ENCODE measurements at places on chromosomes 7 and 10.

- no peak for DNase-seq
Measured at GRCh38 chr10:79078367-79079053, 9.7 kb downstream of the ZMIZ1 start.

GRCh38 chr7:23968791-23969190 is 258.8 kb downstream of the STK31 start:
- DNase-seq: no peak

DNA sequence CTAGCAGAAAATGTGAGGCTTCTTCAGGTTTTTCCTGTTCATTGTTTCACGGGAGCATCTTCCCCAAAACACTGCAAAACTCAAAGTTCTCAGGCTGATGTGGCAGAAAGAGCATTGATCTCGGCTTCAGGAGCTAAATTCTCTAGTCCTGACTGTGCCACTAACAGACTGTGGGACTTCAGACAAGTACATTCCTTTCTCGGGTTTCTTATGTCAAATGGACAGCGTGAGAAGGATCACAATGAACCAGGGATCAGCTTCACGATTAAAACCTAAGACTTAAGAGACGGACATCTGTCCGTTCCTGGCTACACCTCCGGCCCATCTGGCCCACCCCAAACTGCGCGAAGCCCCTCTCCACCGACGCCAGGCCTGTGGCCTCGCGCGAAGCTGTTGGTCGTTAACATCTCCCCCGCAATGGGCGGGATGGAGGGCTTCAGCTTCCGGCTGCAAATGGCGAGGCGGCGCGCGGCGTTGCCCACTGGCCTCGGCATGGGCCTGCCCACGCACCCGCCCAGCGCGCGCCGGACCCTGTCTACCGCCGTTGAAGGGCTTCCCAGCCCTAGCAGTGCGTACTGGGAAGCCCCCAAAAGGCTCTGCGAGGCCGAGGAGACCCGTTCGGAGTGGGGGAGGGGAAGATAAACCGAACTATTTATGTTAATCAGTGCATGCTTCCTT is 549 bp upstream of the DDX50 start:
- no peak for DNase-seq

DNA sequence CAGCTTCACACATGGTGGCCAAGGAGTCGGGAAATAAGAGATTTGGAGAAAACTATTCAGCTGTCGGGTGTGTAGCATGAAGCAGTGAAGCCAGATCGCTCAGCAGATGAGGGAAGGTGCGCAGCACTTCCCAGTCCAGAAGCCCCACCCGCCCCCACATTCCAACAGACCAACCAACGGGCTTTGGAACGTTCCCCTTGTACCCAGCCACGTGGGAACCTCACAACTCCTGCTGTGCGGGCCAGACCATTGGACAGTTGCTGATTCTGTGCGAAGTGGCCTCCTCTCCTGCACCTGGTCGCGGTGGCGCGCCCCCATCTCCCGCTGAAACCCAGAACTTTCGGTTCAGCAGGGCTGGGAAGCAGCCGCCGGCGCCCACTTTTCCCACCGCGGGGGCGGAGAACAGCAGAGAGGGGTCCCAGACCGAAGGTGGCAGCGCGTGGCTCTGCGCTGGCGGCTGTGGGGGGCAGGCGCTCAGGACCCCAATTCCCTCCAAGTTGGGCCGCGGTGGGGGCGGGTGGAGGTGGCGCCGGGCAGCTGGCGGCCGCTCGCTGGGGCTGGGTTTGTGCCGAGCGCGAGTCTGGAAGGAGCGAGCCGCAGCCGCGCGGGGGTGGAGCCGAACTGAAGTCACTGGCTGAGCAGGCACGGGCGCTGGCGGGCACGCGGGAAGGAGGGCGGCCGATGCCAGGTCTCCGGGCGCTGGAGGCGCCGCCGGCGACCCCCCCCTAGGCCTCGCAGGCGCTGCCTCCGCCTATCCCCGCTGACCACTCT is 1301.5 kb upstream of the SORCS1 start:
- peak; percentile 6 for DNase-seq

- no peak for DNase-seq
Measured at GRCh38 chr7:48426966-48427555, 255.8 kb downstream of the ABCA13 start.

GRCh38 chr10:9733766-9734165 is 1283.9 kb upstream of the CELF2 start:
- DNase-seq: no peak

- DNase-seq: no peak
Measured at GRCh38 chr7:117092785-117093184, 139.5 kb downstream of the ST7 start.

DNA sequence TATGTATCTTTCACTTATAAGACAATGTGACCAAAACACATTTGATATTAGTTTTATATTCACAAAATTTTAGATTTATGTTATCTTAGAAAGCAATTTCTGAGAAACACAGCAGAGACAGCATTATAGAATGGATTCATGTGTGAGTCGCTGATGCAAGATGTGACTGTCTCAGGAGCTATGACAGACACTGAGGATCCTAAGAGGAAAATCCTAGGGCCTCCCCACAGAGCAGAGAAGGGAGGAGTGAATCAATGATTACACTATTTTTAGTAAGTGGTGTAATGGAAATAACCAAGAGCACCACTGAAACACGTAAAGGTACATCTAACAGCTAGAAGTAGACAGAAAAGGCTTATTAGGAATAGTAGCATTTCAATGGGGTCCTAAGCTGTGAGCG is 204.0 kb upstream of the PTN start:
- DNase-seq: no peak

- peak; percentile 87 for DNase-seq
Measured at GRCh38 chr7:148962823-148963582, 65.3 kb downstream of the PDIA4 start.

DNA sequence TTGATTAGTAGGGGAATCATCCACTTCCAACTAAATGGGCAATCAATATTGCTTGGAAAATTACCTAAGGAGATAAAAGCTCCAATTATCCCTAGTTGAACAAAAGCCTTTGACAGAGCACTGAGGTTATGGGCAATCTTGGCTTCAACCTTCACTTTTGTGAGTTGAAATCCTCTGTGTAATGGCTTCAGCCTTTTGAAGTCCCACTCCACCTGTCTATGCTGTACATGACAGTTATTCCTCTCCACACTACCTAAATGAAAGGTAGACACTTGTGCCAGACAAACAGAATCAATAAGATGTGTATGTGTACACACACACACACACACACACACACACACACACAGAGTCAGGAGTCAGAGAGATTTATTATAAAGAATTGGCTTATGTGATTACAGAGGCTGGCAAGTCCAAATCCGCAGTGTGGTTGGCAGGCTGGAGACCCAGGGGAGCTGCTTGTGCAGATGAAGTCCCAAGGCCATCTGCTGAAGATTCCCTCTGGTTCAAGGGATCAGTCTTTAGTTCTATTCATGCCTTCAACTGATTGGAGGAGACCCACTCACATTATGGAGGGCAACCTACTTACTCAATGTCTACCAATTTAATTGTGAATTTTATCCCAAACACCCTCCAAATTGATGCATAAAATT is 164.8 kb upstream of the CDC14C start:
- DNase-seq: no peak

- DNase-seq: no peak
Measured at GRCh38 chr10:110864662-110865140, 7.0 kb upstream of the PDCD4 start.

DNA sequence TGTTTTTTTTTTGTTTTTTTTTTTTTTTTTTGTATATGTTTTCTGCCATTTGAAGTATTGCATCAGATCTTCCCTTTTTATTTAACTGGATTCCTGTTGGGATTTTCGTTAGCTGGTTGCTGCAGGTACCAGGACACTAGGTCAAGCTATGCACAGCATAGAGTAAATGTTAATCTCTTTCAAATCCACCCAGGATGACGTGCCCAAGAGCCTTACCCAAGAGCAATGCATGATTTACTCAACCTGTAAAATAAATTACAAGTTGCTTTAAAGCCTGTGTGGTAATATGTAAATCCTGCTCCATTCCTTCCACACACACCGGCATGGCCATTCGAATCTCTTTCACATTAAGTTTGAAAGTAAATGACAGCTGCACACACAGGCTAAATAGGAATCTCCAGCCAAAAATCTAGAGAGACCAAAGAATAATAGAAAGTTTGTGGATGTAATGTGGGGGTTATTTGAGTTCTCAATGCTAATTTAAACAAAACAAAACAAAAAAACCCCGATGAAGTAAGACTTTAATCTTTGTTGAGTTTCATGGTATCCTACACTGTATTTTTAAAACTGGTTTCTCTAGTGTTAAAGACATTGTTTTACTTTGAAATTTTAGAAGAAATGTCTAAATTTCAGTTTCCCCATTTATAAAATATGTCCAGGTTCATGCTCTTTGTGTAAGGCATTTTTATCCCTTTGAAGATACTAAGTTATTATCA is 167.9 kb downstream of the FRMD4A start:
- DNase-seq: no peak

DNA sequence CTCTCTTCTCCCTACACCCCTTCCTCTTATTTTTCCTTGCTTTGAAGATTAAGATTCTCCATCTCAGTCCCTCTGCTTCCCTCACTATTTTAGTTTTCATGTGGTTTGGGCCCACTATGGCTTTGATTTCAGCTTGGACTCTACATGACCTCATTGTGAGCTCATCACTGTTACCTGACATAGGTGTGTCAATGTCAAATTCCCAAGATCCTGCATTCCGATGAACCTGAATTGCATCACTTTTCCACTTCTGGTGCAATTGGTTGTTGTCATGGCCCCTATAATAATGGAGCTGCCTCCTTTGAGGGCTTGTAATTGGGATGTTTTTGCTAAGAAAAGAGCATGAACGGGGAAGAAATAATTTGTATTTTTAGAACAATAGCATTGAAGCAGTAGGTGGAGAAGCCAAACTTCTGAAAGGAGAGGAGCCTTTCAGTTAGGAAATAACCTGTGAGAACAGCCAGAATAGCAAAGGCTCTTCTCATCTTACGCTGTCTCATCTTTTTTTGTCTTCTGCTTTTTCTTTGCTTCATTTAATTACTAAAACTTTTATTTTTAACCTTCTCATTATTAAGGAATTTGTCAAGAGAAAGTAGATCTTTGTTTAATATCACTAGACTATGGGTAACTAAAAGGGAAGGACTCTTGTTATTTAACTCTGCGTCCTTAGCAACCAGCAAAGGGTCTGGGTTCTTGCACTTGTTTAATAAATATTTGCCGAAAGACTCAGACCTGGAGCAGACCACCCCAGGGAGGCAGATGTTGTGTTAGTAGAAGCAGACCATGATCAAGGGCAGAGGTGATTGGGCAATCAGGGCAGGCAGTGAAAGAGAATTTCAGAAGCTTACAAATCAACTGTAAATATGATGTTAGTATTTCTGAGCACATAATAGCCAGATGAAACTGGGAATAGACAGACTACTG is 95.4 kb downstream of the TES start:
- DNase-seq: no peak

DNA sequence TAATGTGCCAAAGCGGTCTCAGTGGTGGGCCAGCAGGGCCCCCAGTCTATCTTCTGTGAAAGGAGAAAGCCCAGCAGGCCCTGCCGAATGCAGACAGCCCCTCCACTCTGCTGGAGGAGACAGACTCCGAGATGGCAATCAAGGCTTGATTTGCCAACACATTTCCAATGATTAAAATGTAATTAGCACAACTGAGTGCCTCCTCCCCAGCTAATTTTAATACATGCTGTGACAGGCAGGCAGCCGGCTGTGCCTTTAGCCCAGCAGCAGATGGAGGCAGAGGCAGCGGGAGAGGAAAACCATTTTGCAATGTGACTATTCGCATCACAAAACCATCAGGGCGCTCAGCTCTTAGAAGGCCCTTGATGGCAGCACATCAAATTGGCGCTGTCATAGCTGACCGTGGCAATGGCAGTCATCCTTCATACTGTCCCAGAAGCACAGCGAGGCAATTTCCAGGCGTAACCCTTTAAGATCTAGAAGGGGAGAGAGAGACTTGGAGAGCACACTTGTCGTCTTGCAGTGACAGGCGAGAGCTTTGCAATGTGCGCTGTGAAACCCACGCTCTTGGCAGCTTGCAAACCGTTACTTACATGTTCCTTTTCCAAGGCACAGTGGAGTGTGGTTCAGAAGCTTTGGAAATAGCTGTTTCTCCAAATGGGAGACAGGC is 714.8 kb upstream of the GALNT17 start:
- peak; percentile 34 for DNase-seq

DNA sequence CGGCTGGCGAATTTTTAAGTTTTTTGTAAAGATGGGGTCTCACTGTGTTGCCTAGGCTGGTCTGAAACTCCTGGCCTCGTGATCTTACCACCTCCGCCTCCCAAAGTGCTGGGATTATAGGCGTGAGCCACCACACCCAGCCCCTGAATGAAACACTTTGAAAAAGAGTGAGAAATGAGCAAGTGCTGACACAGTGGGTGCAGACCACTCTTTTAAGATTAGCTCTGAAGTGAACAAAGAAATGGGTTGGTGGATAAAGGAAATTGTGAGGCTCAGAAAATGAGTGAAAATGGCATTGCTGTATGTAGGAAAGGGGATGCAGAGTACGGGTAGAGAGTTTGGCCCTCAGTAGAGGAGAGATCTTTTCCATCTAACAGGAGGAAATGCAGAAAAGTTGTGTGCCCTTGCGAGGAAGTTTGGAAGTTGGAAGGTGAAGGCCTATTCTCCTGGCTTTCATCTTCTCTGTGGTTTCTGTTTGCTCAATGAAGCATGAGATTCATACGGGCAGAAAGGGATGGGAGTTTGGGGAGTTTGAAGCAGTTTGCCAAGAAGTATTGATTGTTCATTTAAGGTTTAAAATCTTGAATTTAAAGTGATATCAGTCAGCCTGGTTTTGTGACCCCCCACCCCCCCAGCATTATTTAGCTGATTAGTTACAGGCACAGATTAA is 11.0 kb downstream of the MAPK8 start:
- DNase-seq: no peak

- DNase-seq: no peak
Measured at GRCh38 chr10:1057106-1057657, 997 bp downstream of the WDR37 start.

DNA sequence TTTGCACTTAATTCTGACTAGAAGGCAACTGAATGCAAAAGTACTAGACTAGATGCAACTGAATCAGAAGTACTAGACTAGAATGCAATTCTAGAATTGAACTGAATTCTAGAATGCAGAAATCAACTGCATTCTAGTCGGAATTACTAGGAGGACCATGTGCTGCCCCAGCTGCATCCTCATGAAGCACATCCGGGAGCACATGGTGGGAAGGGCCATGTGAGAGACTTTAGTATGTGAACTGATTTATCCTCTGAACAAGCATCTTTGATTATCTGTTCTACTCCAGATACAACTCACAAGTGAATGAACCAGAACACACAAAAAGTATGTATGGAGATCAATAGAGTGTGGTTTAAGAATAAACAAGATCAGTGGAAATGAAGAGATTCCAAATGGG is 115.1 kb downstream of the GALNT11 start:
- no peak for DNase-seq

DNA sequence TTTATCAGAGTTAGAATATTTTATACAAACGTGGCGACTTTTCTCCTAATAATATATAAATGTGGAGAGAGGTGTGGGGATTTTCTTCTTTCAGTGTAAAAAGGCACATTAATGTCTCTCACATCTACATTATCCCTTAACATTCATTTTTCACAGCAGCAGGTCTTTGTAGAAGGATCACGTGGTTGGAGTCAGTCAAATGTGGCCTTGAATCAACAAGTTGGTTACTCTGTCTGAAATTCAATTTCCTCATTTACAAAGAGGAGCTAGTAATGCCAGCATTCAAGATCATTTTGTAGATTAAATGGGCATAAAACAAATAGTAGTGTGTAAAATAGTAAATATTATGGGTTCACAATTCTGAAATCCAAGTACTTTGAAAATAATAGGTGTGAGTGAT is 183.1 kb upstream of the SEMA3E start:
- DNase-seq: no peak
